ENCODE measurements at places on chromosomes 6 and 20.

DNA sequence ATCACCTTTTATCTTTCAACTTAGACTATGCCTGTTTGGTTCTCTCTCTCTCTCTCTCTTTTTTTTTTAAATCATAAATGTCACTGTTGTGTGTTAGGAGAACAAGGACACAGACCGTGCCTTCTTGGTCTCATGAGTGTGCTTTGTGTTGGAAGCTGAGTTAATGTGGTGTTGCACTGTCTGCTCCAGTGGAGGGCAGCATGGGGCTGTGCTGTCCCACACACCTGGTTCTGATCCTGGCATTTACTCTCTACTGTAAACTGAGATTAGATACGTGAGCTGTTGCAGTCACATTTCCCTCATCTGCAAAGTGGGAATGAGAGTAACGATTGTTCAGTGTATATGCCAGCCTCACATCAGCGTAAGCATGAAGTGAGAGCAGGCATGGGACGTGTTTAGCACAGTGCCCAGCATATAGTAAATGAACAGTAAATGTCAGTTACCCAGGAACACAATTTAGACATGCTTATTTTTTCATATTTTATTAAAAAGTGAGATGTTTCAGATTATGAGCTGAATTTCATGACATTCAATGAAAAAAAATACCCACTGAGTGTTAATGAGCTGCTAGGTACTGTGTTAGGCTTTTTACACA, 161.1 kb downstream of the FARS2 start:
- DNase-seq: no peak

GRCh38 chr20:59599941-59600340, 4.4 kb upstream of the PHACTR3 start:
- DNase-seq: no peak

DNA sequence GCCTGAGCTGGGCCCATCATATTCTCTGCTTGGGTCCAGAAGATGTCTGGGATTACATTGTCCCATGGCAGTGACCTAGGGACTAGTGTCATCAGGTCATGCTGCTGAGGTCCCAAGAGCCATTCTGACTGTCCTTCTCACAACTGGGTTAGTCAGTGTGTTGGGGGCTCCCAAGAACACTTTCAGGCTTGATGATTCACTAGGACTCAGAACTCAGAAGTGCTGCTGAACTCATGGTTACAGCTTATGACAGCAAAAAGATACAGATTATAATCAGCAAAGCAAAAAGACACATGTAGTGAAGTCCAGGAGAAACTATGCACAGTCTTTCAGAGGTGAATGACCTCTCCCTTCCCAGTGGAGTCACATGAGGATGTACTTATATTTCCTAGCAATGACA, 107.8 kb downstream of the SYNE1 start:
- no peak for DNase-seq

DNA sequence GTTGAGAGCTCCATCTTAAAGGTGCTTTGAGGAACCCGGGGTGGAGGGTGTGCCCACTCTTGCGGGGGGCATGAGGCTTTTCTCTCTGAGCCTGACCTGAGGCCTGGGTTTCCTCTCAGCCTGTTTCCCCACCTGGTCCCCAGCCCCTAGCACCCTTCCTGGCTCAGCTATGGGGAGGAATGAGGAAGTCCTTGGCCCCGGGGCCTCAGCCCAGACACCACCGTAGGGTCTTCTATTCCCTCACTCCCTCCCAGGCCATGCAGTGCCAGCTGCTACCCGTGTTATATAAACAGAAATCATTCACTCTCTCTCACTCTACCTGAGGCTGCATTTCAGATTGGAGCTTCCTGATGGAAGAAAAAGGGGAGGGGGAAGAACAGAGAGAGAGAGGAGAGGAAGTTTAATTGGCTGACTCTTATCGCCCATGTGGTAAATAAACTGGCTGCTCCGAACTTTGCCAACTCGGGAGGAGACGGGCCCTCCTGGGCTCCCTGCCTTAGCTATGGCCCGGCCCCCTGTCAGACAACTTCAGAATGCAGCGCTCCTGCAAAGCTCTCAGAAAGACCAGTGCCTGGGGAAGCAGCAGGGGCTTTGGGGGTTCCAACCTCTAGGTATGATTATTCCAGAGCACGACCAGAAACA, 2.8 kb downstream of the CDH22 start:
- no peak for DNase-seq

DNA sequence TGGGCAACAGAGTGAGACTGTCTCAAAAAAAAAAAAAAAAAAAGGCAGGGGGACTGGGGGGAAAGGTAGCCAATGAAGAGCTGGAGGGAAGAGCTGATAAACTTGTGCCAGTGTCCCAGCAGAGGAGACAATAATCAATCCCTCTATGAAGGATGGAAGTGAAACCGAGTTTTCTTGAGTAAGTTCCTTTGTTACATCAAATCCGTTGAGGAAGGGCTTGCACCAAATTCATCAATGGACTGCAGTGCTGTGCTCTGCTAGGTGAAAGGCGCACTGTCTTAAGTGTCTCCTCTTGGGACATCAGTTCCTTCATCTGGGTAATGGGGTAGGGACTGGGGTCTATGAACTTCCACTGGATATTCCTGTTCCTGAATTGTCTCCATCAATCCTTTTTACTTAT, 3.0 kb upstream of the CRIP3 start:
- DNase-seq: no peak

DNA sequence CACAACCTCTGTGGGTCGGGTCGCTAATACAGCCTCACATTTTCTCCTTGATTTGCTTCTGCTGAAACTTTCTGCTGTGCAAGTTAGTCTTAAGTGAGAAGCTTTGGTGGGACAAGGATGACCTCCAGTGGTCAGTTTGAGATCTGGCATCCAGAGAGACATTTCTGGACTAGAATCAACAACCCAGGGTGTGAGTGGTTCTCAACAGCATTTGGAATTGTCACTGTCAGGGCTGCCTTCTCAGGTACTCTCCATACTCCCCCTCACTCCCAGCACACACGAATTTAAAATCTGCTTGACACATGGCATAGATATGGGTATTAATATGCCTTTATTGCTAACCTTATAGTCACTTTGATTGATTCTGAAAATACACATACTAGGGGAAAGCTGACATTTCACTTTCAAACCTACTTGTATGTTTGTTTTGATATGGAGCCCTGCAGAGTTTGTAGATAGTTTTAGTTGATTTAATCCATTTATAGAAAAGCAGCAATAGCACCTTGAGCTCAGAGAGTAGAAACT, 13.2 kb downstream of the OTOR start:
- DNase-seq: no peak

DNA sequence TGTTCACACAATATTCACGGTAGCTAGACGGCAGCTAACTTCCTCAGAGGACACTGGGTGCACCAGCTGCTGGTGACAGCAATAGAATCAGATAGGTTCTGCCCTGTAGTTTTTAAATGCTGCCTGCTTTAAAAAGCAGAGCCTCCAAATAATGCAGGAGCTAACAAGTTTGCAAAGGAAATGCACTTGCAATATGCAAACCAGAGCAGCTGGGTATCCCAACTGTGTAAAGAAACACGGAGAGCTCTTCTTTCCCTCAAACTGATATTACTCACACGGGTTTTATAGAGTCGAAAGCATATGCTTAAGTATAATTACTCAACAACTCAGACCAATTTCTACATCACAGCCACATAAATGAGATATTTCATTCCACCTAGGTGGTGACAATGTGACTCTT, 432.7 kb downstream of the TFAP2A start:
- DNase-seq: no peak

DNA sequence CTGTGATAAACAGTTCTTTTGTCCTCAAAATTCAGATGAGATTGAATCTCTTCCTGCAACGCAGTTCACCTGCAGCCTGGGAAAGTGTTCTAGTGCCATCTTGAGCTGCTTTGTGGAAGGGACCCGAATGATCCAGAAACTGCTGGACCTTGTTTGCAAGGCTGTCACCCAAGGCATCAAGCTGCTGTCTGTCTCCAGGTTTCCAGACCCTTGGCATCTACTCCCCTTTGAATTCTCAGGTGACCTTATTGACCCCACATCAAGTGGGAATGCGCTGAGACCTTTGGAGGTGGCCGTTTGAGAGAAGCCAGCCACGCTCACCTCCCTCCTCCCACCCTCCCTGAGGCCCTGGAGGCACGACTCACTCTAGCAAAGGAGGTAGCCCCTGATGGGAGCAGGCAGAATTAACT, 112.5 kb downstream of the EDN3 start:
- no peak for DNase-seq

- DNase-seq: no peak
Measured at GRCh38 chr20:7144464-7144863, 377.0 kb downstream of the BMP2 start.

DNA sequence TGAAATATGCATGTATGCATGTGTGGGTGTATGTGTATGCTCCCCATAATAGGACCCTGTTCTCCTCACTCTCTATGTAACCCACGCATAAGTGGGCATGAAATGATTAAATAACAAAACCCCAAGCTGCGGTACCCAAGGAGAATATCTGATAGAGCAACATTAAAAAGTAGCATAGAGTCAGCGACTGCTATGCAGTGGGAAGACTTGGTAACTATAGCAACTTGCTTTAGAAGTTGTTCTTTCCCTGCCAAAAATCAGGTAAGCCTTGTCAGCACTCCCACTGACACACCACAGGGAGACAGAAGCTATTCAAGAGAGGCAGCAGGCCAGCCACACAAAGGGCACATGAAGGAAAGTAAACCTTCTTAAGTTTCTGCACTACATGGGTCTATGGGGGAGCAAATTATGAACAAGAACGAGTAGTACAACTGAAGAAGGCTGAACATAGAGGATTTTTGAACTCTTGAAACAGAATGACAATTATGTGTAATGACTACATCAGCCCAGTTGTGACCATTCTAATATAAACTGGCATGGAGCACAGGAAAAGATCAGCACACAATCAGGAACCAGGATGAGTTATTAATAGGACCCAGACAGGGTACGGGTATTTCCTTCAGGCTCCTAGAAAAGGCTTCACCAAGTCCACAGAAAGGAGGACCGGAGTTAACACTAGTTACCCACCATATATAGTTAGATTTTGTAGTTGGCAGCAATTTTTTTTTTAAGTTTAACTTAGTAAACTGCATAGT, 89.9 kb downstream of the GPR6 start:
- no peak for DNase-seq

- no peak for DNase-seq
Measured at GRCh38 chr20:46652699-46653098, 1.4 kb upstream of the SLC13A3 start.

GRCh38 chr6:125913864-125914351, 42.7 kb upstream of the HINT3 start:
- DNase-seq: no peak

- no peak for DNase-seq
Measured at GRCh38 chr20:49225896-49226295, 6.7 kb downstream of the DDX27 start.

- no peak for DNase-seq
Measured at GRCh38 chr20:57840504-57841296, 130.9 kb upstream of the PMEPA1 start.

GRCh38 chr6:15523679-15524630, 138.9 kb downstream of the DTNBP1 start:
- no peak for DNase-seq

GRCh38 chr20:58871533-58872102, 19.1 kb downstream of the GNAS start:
- DNase-seq: no peak

DNA sequence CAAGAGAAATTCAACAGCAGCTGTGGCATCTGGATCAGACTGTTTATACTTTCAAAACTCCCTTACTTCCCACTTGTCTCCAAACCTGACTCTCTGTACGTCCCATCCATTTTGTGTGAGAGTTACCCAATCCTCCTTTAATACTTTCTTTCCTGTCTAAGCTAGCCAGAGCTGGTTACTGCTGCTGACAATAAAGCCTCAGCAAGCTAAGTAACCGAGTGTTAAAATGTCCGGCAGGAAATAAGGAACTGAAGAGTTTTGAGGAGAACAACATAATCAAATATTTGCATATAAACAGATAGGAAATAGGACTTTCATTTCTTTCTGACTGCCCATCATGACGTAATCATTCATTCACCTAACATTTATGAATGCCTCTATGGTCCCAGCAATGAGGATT, 11.6 kb downstream of the TMEM30A start:
- DNase-seq: no peak

DNA sequence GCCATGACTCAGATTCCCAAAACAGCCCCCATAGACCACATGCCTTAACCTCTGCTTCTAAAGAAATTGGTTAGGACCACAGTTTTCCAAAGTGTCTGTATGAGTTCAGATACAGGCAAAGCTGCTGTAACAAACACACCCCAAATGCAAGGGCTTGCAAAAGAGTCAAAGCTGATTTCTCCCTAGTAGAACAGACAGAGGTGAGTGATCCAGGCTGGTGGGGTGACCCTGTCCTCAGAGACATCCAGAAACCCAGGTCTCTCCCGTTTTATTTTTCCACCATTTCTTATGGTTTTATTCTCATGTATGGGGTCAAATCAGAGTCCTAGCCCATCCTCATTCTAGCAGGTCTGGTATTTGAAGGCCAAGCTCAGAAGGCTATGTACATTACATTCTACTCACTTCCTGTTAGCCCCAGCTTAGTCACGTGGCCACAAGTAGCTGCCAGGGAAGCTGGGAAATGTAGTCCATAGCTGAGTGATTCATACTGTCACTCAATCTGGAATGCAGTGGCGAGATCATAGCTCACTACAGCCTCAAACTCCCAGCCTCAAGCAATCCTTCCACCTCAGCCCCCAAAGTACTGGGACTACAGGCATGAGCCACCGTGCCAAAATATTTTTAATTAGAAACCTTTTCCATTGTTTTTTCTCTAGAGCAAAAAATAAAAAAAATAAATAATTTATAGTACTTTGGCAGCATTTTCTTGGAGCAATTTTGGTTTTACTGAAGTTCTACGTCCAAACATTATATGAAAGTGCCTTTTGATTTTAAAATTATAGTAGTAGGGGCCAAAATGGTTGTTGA, 175.2 kb downstream of the ZMYND8 start:
- no peak for DNase-seq

DNA sequence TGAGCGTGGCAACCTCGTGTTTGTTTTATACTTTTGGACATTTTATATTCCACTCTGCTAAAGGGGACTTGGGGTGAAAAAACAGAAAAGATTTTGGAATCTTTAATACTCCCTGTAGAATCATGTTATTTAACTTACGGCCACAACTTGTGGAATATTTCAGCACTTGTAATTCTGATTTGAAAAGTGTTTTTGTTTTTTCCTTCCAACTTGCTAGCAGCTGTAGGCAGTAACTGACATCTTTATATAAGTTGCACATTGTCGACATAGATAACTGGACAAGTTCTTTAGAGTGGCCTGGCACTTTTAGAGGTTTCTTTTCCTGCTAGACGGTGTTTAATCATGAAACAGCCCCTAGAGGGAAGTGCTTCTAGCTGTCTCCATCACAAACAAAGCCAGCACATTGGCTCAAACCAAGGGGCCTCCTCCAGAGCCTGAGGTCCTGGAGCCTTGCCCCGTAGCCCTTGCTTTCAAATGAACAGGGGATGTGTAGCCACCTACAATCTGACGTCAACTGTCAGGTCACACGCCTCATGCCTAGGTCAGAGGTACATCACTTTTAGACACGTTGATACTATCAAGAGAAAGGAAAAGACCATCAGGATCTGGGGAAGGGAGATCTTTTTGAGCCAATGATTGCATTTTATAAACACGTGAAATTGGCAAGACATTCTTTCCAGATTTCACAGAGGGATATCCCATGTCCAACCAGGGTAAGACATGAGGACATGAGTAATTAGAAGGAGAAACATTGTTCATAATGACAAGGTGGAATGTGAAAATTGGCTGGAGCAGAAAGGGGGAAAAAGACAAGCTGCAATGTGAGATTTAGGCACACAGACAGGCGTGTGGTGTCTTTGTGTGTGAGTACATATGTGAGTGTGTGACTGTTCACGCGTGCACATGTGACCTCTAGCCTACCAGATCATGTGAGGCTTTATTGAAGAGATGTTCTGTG, 92.1 kb downstream of the TXNDC5 start:
- no peak for DNase-seq
